EH (cell line): ENCODE measurements at places on chromosomes 11 and 22.

GRCh38 chr11:92707173-92707619 is 262.3 kb upstream of the MTNR1B start:
- no peak for DNase-seq

- DNase-seq: peak; percentile 59
These were observed 25.3 kb downstream of the CEP295 start for GRCh38 chr11:93686812-93687211.

DNA sequence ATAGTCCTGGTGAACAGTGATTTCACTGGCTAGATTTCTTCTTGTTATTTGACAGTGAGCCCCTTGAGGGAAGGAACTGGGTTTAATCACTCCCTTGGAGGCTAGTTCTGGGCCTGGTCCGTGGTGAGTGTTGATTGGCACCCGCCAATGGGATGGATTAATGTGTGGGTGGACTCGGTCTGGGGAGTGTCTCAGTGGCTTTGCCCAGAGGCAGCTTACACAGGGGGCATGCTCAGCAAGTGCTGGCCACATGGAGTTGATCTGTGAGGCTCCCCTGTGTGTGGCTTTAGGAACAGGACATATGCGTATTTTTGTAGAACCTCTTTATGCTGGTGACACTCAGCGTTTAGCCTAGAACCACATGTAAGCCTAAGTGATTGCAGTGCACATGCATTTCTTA is 106.9 kb downstream of the TBC1D22A start:
- DNase-seq: no peak

- no peak for DNase-seq
These were observed 40.0 kb upstream of the TCF20 start for GRCh38 chr22:42310291-42311015.

DNA sequence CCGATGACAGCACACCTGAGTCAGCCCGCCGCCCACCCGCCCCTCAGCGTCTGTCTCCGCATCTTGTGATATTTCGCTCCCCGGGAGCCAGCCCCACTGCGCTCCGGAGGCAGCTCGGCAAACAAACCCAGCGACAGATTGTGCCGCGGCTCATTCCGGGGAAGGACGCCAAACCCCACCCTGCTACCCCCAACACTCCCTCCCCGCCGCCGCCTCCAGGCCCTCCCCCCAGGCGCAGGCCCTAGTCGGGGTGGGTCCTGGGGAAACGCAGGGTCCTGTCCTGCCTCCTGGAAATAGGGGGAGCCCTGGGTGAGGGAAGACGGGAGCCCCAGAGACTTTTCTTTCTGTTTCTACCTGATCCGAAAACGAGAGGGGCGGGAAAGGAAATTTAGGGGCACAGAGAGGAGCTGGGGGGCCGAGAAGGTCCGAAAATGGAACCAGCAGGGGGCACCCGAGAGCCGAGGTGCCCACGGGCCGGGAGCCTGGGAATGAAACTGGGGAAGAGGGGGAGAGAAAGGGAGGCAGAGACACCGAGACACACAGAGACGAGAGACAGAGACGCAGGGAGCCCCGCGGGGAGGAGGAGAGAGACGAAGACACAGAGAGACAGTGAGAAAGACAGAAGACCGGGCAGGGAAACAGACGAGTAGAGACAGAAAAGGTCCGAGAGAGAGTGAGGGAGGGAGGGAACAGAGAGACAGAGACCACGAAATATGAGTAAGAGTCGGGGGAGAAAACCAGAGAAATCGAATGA is 1.7 kb upstream of the RTN4RL2 start:
- DNase-seq: peak; percentile 42

DNA sequence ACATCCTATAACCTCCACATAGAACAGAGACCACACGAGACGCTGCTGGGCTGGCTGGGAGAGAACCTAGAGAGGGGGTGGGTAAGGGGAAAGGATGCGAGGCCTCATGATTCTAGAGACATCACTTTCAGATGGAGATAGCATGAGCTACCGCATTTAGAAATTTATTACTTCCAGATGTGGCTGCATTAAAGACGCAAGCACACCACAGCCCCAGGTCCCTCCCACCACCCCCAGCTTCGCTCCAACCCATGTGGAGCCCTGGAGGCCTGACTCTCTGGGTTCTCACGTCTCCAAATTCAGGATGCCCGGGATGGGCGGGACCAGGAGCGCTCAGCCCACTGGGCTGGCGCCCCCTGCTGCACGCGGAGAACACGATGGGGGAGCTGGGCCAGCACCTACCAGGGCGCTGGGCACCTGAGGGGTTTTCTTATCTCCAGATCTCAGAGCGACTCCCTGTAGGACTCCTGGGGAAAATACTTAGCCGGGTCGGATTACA is 13.6 kb downstream of the MRPL21 start:
- DNase-seq: peak; percentile 98

DNA sequence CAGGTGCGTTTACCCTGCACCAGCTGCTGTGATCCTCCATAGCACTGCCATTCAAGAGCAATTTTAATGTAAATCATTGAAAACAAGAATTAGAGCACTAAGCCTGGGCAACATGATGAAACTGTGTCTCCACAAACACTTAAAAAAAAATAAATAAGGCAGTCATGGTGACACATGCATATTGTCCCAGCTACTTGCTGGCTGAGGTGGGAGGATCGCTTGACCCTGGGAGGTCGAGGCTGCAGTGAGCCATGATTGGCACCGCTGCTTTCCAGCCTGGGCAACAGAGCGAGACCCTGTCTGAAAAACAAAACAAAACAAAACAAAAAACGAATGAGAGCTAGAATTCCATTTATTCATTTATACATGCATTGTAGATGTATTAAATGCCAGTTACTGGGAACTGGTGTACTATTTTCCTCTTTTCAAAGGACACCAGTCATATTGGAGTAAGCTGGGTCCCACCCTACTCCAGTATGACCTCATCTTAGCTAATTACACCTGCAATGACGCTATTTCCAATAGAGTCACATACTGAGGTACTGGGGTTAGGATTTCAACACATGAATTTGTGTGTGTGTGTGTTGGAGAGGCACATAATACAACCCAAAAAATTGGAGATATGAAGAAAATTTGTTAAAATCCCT is 101.9 kb downstream of the MICAL2 start:
- no peak for DNase-seq

DNA sequence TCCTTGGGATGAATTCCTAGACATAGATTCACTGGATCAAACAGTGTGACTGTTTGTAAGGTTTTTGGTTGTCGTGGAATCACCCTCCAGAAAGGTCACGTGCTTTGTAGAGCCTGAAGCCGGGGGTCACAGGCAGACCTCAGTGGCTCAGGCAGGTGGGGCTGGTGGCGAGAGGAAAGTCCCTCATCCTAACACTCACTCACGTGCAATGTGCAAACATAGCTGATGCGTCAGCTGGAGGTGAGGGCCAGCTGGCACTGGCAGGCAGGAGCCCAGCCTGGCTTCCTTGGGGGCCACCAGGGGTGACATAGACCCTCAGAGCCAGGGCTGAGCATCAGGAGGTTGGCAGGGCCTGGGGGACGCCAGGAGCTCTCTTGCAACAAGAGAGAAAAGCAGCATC is 90.0 kb downstream of the ARHGAP8 start:
- no peak for DNase-seq

- no peak for DNase-seq
These were observed 16.0 kb downstream of the OOSP3 start for GRCh38 chr11:59894616-59895015.

DNA sequence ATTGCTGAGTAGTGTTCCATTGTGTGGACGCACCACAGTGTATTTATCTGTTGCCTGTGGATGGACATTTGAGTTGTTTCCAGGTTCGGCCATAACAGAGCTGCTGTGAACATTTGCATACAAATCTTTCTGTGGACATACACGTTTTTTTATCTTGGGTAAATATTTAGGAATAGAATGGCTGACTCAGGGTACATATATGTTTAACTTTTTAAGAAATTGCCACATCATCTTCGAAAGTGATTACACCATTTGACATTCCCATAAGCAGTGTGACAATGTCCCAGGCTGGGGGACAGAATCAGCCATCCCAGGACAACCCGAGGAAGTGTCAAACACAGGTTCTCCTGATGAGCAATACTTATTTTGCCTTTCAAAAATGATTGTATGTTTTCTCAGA is 87.9 kb downstream of the OSBP2 start:
- DNase-seq: no peak

DNA sequence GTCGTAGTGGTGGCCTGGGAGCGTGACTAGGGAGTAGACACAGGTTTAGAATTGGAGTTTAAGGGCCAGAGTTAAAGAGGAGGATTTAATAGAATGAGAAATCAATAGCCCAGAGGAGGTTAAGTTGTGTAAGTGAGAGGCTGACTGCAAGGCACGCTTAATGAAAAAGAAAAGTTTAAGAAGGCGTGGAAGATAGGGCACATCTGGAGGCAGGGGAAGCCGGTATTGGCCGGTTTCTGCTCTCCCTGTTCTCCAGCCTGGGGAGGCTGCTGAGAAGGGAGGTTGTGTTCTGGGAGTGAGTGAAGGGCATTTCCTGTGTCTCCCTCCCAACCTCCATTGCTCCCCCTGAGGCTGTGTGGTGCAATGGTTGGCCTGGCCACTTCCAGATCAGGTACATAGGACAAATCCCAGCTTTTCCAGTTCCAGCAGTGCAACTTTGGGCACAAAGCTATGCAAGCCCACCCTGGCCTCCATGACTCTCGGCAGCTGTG is 6.3 kb downstream of the GRIK4 start:
- no peak for DNase-seq

GRCh38 chr11:79332017-79332416 is 108.8 kb downstream of the TENM4 start:
- no peak for DNase-seq

DNA sequence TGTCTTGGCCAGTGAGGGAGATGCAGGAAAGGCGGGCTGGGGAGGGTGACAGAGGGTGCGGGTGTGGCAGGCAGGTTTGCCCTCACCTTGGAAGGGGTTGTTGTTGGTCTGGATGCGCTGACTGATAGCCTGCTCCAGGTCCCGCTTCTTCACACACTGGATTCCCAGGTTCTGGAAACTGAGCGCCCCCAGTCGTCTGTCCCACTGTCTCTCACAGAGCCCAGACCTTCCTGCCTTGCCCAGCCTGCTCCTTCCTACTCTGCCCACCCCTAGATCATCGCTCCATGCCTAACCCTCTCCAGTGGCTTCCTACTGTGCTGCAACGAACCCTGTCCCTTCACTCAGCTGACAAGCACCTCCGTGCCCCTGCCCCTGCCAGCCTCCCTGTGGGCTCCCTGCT is 2.7 kb downstream of the RELA start:
- DNase-seq: no peak

DNA sequence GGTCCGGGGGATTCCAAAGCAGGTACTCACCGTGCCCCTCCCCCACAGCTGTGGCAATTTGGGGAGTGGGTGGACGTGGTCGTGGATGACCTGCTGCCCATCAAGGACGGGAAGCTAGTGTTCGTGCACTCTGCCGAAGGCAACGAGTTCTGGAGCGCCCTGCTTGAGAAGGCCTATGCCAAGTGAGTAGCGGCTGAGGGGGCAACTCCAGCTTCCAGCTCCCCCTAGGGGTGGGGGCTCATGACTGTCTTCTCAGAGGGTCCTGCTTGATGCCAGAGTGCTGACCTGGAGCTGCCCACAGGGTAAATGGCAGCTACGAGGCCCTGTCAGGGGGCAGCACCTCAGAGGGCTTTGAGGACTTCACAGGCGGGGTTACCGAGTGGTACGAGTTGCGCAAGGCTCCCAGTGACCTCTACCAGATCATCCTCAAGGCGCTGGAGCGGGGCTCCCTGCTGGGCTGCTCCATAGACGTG is 4.2 kb downstream of the CAPN1 start:
- DNase-seq: no peak

GRCh38 chr11:35641171-35641897 is 21.2 kb upstream of the TRIM44 start:
- peak; percentile 30 for DNase-seq

DNA sequence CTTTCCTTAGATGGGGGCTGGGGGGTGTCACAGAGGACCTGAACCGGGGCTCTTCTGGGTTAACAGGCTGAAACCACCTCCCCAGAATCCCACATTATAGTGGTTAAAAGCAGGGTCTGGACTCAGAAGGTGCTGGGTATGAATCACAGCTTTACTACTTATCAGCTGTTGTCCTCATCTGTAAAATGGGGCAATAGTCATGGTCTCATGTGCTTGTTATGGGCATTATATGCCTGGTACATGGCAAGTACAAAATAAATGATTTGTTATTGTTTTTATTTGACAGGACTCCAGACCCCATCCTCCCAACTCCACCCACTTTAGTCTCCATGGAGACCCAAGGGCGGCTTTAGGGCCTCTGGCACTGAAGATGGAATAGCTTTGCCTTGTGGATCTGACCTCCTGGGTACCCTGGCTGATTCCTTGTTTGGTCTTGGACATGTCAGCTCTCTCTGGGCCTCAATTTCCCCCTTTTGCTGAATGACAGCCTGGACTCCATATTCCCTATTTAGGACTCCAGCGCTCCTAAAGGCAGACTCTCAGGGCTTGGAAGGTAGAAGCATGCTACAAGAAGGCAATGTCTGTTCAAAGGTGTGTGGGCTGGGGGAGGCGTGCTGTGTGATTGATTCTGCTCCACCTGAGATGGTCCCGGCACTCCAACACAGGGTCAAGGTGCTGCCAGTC is 812 bp upstream of the SMTN start:
- no peak for DNase-seq

DNA sequence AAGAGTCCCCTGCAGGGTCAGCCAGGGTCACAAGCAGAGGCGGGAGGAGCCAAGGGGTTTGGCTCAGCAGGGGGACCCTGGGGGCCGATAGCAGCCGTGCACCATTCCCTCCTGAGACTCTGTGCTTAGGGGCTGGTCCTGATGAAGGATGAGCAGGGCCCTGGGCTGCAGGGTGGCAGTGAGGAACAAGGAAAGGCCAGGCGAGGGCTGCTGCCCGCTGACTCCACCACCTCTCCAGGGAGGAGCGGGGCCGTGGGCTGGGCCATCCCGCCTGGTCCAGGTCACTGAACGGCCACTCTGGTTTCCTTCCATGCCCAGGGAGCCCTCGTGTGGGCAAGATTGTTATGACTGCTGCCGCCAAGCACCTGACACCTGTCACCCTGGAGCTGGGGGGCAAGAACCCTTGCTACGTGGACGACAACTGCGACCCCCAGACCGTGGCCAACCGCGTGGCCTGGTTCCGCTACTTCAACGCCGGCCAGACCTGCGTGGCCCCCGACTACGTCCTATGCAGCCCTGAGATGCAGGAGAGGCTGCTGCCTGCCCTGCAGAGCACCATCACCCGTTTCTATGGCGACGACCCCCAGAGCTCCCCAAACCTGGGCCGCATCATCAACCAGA is 9.2 kb upstream of the NDUFS8 start:
- no peak for DNase-seq

DNA sequence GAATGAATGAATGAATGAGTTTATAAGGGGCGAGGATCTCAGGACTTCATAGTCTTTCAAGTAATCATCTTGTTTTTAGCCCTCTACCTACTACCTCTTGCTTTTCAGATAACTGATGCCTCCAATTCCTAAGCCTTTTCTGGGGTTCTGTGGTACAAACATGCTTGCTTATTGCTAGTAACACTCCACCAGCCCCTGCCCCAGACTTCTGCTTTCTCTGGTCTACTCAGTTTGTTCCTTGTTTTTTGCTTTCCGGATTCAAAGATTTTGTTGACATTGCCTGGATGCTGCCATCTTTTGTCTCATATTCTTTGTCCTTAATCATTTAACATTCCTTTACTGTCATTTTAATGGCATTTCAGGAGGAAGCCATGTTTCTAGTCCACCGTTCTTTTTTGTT is 8.9 kb upstream of the TMEM9B start:
- peak; percentile 22 for DNase-seq
